SK-N-SH (cell line): ENCODE measurements at places on chromosomes 11 and 22.
A peak's percentile ranks its signal among the peaks of the same experiment; 100 is the strongest.

DNA sequence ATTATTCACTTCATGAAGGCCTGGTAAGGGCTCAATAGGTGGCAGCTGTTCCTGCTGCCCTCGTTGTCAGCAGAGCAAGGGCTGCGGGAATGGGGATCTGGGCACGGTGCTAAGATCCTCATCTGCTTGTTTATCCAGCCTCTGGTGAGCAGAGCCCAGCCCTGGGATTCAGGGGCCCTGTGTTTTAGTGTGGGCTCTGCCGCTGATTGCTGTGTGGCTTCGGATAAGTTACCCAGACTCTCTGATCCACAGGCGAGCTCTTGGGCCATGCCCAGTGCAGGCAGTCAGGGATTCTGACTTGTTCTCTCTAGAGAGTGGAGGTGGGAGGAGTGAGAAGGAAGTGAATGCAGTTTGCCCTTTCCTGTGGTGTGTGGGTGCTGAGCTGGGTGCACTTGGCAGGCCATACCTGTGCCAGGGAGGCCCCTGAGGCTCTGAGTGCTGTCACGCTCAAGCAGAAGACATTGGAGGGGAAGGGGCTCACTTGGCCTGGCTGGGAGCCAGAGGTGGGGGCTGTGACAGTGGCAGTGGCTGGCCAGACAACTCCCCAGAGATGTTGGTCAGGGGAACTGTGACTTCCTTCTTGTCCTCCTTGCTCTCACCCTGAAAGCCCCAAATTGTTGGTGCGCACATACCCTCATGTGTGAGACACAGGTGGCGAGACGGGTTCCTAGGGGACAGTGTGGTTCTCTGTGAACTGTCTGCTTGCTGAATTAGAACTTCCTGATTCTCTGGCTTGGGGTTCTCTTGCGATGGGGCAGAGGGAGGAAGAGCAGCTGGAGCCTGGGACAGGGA is 43.7 kb downstream of the CD82 start:
- no peak for DNase-seq

DNA sequence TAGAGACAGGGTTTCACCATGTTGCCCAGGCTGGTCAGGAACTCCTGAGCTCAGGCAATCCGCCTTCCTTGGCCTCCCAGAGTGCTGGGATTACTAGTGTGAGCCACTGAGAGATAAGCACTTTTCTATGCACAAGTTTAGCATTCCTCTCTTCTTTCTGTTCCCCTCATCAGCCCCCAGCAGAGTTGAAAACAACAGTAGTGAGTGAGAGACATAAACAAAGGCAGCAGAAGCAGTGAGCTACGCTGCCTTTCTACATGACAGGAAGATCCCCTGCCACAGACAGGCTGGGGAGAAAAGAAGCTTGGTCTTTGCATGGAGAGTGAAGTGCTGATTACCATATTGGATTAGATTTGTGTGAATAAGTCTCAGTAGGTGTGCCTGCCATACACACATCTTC is 392.0 kb upstream of the KIRREL3 start:
- DNase-seq = no peak

DNA sequence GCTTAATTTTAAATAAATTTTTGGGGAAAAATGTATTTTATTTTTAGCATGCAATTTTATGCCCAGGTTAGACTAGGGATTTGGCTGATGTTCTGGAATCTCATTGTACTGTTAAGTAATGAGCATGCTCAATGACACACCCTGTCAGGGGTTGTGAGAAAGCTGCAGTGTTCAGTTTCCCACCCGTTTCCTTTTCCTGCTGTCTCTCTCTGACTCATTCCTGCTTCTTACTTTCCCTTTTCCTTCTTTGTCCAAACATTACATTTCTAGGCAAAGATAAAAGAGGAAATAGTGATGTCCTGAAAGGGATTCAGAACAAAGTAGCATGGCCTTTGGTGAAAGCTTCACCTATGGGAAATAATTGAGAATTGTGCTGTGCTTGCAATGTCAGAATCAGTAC is 22.7 kb downstream of the OOSP3 start:
- no peak for DNase-seq

GRCh38 chr11:8640267-8640906 is 42.1 kb downstream of the TRIM66 start:
- no peak for DNase-seq

- DNase-seq = peak; percentile 47
Observed at GRCh38 chr11:117696540-117696939, 100.5 kb downstream of the DSCAML1 start.

GRCh38 chr11:1242289-1242688 is 19.4 kb downstream of the MUC5B start:
- DNase-seq = no peak

DNA sequence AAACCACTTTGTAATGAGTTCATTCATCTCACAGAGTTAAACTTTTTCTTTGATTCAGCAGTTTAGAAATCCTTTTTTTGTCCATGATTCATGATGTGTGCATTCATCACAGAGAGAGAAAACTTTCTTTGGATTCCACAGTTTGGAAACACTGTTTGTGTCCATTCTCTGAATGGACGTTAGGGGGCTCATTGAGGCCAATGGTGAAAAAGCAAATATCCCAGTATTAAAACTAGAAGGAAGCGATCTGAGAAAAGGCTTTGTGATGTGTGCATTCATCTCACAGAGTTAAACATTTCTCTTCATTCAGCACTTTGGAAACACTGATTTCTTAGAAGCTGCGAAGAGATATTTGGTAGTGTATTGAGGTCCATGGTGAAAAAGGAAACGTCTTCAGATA is 155.6 kb upstream of the TRIM48 start:
- no peak for DNase-seq

- DNase-seq = no peak
Observed at GRCh38 chr22:30386608-30386959, 627 bp downstream of the RNF215 start.

- DNase-seq = no peak
Observed at GRCh38 chr22:17912945-17913721, 111.2 kb downstream of the MICAL3 start.

DNA sequence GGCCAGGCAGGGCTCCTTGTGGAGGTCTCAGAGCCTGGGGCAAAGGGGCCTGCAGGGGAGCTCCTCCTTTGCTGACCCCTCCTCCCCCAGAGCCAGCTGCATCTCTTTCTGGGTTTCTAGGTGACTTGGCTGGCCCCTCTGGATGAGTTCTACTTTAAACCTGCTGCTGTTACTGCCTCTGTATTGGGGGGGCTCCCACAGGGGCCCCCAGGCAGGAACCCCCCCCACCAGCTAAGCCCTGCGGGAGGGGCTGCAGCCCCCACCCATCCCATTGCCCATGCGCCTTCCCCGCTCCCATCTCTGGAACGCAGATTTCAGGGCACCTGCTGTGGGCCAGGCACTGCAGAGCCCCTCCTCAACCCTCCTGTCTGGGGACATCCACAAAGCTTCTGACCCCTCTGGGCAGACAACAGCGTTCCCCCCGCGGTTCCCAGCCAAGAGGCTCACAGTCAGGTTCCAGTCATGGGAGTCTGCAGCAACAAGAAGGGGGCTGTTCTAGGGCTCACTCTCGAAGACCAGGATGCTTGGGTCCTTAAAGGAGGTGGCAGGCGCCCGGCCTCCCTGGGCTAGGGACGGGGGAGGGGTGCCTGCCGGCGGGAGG is 815 bp upstream of the PLCB3 start:
- peak; percentile 21 for DNase-seq

DNA sequence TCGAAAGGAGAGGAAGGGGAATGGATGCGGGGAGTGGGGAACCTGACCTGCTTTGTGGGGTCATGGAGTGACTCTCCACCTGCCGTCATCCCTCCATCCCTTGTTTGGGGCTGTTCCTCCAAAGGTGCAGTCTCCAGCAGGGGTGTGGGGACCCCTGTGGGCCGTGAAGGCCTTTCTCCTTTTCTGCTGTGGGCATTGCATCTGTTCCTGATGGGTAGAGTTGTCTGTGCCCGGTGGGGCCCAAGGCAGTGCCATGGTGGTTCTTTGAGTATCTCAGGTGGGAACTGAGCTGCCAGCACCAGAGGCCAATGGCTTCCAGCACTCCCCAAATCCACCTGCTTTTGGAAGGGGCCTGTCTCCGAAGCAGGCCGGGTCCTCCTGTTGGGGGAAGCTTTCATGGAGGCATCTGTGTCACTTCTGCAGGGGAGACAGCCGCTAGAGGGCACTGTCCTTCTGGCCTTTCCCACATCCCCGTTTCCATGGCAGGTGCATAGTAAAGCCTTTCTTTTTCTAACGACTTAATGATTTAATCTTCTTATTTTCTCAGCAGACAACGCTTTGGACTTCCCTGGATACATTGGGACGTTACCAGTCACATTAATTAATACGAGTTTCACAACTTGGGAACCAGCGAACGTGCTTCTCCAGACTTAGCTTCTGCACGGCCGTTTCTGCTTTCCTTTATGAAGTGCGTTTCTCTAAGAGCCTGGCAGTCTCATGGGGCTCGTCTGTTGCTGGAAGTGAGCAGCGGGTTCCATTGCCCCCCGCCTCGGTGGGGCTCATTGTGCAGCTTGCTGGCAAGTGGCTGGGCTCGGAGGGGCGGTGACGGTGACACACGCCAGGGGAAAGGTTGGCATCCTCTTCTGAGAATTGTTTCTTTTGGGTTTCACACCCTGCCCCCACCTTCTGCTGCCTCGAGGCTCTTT is 57.1 kb downstream of the PARVB start:
- DNase-seq = peak; percentile 88

DNA sequence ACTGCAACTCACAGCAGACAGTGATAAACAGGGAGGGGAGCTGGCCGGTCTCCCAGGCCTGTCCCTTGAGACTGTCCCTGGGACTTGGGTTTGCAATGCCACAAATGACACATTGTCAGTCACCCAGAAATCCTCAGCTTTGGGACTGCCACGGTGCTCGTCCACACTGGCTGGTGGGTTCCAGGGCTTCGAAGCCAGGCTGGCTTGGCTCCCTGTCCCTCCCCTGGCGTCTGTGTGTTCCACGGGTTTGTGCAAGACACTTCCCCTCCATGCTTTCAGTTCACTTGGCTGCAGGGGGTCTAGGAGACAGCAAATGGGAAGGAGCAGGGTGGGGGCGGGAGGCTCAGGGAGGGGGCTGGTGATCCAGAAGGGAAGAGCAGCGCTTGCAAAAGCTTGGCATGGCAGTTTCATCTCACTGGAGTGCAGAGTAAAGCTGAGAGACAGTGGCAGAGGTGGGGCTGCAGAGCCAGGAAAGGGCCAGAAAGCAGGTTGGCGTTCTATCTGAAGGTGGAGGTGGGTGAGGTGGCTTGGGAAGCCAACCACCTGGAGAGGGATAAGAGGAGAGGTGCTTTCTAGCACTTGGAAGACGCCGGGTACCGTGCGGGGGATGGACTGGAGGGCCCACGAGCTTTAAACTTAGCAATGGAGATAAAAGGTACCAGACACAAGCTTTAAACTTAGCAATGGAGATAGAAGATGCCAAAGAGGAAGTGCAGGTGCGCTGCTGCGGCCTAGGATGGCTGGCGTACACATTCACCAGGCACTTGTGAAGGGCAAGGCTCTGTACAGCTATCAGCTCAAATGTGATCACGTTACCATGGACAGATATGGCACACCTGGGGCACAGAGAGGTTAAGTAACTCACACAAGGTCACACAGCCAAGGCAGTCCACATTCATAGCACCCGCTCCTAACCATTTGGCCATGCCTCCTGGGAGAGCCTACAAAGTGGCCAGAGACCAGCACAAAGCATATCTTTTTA is 86.4 kb upstream of the SHISAL1 start:
- peak; percentile 16 for DNase-seq

DNA sequence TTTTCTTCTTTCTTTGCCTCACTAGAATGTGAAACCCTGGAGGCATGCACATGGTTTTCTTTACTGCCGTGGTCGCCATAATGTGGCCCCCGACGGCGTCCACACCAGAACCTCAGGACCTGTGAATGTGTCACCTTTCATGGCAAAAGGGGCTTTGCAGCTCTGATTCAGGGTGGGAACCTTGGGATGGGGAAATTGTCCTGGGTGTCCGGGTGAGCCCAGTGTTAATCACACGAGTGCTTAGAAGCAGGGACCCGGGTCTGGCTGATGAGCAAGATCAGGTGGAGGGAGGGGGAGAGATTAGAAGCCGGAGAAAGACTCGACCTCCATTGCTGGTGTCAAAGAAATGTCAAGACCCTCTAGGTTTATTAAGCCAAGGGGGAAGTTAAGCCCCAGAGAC is 74.7 kb upstream of the SHISAL1 start:
- DNase-seq = no peak

- DNase-seq = no peak
Observed at GRCh38 chr11:33690290-33691065, 10.1 kb downstream of the C11orf91 start.

DNA sequence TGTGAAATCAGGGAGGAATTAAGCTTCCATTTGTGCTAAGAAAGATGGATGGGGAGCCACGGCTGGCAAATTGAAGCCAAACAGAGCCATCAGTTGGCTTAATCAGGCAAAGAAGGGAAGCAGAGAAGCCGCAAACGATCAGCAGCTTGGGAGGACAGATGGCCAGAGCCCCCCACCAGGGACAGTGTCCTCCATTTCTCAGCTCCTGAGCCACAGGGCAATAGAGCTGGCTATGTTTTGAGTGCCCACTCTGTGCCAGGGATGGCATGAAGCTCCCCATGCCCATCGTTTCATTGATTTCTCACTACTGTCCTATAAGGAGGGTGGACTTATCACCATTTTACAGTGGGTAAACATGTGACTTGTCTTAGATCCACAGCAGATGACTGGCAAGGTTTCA is 126.3 kb upstream of the ASPHD2 start:
- DNase-seq = no peak

DNA sequence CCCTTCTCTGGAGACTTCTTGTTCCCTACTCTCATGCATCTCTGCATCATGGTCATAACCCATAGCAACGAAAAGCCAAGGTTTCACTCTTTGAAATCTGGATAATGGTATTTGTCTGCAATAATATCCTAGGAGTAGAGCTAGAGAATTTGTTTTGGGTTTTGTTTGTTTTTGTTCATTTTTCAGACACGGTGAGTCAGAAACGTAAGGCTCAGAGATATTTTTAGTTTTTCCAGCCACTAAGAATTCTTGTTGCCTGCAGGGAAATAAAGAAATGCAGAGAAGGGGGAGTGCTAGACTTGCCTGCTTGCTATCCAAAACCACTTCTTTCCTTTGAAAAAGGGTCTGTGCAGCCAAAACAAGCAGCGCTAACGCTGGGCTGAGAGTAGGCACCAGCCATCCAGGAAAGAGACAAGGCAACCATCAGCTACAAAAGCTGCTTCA is 26.0 kb downstream of the POU2AF3 start:
- no peak for DNase-seq

- no peak for DNase-seq
Observed at GRCh38 chr11:69707176-69707575, 3.4 kb upstream of the FGF19 start.

DNA sequence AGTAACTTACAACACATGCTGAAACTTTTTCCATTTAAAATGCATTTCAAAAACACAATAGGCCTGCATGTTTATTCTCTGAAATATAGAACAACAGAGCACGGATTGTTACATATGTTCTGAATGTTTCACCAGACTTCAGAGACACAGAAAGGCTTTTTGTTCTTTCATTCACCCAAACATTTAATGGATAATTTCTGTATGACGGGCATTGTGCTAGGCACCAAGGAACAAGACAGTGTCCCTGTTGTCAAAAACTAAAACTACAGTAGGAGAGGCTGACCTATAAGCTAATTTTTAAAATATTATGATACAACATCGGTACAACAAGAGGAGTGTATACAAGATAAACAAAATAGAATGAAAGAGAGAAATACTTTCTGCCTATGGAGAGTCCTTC is 81.9 kb upstream of the TEAD1 start:
- DNase-seq = no peak
